Astrocyte of the spinal cord (primary cell): ENCODE measurements at places on chromosomes 7 and 10.
A peak's percentile ranks its signal among the peaks of the same experiment; 100 is the strongest.

GRCh38 chr7:47581804-47582763 lies at the start of gene TNS3:
TNS3 (minus strand) TSS chr7:47582111; CDS start chr7:47439636, 142,475 bp downstream.
- DNase-seq: no peak

GRCh38 chr10:119404719-119405519 lies 137.6 kb downstream of the RGS10 start:
- DNase-seq: no peak

DNA sequence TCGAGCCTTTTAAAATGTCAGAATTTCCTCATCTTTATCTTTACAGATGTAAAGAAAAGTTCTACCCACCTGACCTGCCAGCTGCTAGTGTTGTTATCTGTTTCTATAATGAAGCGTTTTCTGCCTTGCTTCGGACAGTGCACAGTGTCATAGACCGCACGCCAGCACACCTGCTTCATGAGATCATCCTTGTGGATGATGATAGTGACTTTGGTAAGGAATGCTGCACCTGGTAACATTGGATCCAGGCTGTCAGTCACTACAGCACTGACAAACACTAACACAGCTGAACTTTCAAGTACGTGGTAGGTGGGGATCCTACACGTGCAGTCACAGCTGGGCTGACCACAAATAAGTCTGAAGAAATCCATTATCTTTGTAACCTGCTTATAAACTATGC lies 77.6 kb downstream of the GALNT11 start:
- no peak for DNase-seq

- DNase-seq: no peak
These were observed 28.7 kb upstream of the STRIP2 start for GRCh38 chr7:129405527-129405926.

DNA sequence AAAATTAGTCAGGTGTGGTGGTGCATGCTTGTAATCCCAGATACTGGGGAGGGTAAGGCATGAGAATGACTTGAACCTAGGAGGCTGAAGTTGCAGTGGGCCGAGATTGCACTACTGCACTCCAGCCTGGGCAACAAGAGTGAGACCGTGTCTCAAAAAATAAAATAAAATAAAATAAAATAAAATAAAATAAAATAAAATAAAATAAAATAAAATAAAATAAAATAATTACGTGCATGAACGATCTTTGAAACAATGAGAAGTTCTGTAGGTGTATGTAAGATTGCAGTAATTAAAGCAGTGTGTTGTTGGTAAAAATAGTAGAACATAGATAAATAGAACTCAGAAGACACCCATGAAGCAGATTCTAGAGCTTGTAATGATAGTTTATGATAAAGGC lies 348.5 kb downstream of the ANKRD30A start:
- no peak for DNase-seq

DNA sequence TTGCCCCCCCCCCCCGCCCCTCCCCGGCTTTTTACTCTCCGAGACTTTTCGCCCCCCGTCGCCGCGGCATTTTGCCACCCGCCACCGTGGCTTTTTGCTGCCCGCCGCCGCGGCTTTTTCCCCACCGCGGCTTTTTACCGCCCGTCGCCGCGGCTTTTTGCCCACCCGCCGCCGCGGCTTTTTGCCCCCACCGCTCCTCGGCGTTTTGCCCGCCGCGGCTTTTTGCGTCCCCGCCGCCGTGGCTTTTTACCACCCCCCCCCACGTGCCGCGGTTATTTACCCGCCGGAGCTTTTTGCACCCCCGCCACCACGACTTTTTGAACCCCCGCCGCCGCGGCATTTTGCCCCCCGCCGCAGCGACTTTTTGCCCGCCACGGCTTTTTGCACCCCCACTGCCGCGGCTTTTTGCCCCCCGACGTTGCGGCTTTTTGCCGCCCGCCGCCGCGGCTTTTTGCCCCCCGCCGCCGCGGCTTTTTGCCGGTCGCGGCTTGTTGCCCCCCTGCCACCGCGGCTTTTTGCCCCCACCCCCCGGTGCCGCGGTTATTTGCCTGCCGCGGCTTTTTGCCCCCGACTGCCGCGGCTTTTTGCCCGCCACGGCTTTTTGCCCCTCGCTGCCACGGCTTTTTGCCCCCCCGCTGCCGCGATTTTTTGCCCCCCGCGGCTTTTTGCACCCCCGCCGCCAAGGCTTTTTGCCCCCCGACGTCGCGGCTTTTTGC lies 461.1 kb downstream of the ZNF33B start:
- no peak for DNase-seq

DNA sequence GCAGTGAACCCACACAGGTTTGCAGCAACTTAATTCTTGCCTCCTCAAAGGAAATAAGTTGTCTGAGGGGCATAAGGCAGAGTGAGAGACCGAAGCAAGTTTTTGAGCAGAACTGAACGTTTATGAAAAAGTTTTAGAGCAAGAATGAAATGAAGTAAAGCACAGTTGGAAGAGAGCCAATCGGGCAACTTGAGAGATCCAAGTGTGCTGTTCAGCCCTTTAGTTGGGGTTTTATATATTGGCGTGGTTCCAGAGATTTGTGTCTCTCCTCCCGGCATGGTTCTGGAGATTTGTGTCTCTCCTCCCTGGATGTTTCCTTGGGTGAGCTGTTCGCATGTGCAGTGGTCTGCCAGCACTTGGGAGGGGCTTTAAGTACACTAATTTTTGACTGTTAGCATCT lies 141.4 kb upstream of the DGKB start:
- DNase-seq: no peak

DNA sequence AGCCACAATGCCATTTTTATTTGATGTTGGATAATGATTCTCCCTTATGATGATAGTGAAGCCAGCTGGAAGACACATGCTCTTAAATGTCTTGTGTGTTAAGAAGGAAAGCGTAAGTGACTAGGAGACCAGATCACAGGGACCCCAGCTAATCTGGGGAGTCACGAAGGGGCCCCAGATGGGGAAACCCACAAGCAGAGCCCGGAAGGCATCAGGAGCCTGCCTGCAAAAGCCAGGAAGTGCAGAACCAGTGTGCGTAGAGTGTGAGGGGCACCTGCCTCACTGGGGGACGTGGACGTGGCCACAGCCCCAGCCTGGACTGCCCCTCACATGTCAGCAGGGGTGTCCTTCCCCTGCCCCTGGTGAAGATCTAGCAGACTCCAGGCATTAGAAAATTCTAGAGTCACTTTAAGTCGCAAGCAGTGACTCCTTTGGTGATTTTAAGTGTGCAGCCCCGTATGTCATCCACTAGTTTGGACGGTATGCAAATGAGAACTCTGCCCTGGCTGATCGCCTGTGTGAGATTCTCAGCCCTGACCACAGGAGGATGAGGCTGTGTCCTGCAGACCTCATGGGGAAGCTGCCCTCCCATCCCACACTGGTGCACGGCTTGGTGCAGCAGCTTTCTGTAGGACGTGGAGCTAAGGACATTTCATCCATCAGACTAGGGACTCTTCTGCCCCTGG lies 243.0 kb downstream of the WDR37 start:
- DNase-seq: no peak

DNA sequence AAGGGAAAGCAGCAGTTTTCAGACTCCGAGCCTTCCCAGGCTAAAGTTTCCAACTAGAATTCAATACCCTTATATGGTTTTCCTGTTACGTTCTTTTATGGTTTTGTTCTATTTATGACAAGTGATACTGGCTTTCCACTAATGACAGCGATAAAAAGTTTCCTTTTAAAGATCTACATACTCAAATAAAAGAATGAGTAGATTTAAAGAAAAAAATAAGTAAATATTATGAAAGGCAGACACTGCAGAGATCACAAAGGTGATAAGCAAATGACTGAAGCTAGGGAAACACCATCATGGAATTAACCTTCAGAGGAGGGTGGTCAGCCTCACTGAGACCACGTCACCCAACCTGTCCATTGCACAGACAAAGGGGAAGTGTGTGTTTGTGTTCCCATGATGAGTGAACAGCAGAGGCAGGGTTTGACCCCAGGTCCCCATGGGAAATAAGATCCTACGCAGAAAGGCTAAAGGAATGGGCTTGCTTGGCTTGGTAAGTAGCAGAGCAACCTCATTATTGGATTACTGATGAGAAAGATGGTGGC lies 4.0 kb downstream of the VSIR start:
- peak; percentile 18 for DNase-seq

DNA sequence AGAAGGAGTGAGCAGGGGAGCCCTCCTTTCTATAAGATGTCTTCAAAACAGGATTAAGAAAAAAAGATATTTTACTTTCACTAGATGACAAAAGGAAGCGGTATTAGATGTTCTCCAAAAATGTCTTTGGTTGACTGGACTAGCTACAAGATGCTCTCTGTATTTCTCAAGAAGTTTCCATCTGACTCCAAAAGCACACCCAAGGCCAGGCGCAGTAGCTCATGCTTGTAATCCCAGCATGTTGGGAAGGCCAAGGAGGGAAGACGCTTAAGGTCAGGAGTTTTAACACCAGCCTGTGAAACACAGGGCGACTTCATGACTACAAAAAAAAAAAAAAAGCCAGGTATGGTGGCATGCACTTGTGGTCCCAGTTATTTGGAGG lies 84.5 kb downstream of the PIP4K2A start:
- no peak for DNase-seq

DNA sequence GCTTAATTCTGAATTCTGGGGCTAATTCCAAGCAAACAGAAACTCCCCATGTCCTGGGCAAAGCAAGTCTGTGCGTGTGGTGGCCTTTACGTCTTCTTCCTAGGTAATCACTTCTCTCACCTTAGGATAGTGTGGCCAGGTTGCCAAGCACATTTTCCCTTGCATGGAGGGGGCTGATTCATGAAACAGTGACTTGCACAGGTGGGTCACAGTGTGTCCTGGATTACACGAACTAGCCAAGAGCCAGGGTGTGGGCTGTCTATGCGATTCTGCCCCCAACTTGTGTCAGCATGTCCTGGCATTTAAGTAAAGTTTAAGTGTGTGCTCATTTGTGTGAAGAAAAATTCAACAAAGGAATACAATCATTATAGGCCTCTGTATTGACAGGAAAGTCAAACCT lies 18.5 kb upstream of the SEM1 start:
- DNase-seq: no peak

- no peak for DNase-seq
These were observed 10.6 kb upstream of the TSPAN14 start for GRCh38 chr10:80443531-80443974.

DNA sequence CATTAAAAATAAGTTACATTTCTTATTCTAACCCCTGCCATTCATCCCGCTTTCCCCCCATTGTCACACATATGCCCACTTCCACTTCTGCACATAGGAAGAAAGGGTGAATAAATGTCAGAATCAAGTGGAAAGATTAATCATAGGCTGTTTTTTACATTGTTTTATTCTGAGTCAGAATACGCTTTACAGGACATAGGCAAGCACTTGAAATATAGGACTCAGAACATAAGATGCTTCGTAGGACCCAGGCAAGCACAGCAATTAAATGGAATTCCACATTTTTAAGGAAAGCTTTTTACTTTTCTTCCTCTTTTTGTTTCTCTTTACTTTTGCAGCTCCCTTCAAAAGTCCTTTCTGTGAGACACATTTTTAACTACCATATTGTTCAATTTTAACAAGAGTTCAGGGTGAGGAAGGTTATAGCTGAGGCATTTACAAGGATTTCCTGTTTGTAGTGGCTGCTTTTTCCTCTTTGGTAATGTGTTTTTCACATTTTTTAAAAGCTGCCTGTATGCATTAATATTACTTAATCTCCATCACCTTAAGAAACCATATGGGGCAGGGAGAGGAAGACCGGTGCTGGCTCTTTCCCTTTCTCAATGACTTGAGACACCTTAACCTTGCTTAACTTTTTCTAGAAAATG lies 130.0 kb downstream of the TES start:
- no peak for DNase-seq

DNA sequence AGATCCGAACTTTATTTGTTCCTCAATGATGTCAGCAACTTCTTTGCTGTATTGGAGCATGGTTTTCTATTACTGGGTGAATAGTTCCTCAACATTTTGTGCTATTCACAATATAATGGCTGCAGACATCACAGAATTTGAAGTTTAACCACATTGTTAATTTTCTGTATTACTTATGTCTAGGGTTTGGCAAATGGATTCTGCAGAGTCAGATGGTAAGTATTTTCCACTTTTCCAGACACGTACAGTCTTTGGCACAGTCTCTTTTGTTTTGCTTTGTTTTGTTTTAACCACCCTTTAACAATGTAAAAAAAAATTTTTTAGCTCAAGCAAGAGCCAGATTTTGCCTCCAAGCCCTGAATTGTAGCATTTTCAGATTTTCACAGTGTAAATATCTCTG lies 36.8 kb upstream of the FOXK1 start:
- peak; percentile 32 for DNase-seq

DNA sequence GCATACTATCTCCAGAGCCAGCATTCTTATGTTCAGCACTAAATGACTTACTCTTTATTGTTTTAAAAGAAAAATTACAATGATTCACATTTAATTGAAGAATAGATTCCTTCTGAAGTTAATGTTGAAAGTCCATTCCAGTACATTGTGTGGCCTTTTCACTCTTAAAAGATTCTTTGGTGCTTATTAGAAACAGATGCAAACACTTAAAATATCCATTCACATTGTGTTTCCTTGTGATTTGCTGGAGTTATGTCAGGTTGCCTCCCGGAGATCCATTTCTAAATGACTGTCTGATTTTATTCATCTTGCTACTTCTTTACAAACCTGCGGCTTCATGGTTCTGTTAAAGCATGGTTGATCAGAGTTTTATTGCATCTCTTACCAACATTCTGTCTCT lies 152.8 kb downstream of the FOXP2 start:
- no peak for DNase-seq

- DNase-seq: no peak
These were observed 51.7 kb upstream of the IFRD1 start for GRCh38 chr7:112398534-112398933.

GRCh38 chr10:13743101-13743693 lies 156.4 kb downstream of the PRPF18 start:
- DNase-seq: peak; percentile 39

DNA sequence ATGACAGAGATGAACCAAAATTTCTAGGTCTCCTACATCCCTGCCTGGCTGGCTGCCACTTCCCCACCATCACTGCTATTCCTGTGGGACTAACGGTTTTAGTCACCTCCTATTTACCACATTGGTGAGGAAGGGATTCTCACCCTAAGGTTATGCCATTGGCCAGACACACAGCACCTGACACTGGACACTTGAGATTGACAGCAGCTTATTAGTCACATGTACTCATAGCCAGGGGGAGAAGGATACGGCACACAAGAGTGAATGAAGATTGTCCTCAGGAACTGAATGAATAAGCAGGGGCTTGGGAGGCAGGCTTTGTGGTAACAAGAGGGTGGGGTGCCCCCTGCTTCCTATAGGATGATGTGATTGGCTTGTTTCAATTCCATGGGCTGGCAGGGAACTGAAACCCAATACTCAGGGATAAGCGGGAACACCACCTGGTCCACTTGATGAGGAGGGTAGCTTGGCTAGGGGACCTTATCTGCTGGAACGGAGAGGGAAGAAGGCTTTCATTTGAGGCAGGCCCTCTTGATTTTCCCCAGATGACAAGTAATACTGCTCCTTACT lies 99.0 kb downstream of the SPAG6 start:
- DNase-seq: no peak

- no peak for DNase-seq
These were observed 49.7 kb downstream of the ZEB1 start for GRCh38 chr10:31368724-31369123.

GRCh38 chr10:70845816-70846215 lies 30.1 kb downstream of the SGPL1 start:
- no peak for DNase-seq
